ENCODE measurements at places on chromosomes 16 and 17.

GRCh38 chr16:85642762-85643358 is 29.7 kb downstream of the GSE1 start:
- peak; percentile 90 for DNase-seq

DNA sequence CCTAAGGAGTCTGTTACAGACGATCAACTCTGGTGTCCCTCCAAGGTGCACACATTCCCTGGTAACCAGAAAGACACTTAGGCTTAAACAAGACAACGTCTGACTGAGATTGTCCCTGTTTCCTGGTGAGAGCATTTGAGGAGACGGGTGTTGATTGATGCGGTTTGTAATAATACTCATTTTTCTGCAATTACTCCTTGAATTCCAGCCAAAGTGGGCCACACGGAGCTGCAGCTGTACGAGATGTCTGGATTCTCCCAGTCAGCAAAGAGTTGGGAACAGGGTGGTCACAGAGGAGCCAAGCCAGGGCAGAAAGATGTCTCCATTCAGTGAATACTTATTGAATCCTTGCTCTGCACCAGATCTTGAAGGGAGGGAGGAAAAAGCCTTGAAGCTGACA is 30.9 kb upstream of the CES5A start:
- no peak for DNase-seq

- DNase-seq: no peak
These were observed at the start of gene TMEM100 for GRCh38 chr17:55722742-55723487. Gene TMEM100, minus strand, starts transcription at chr17:55722864. Its CDS starts 1,794 bp downstream, at chr17:55721070.

DNA sequence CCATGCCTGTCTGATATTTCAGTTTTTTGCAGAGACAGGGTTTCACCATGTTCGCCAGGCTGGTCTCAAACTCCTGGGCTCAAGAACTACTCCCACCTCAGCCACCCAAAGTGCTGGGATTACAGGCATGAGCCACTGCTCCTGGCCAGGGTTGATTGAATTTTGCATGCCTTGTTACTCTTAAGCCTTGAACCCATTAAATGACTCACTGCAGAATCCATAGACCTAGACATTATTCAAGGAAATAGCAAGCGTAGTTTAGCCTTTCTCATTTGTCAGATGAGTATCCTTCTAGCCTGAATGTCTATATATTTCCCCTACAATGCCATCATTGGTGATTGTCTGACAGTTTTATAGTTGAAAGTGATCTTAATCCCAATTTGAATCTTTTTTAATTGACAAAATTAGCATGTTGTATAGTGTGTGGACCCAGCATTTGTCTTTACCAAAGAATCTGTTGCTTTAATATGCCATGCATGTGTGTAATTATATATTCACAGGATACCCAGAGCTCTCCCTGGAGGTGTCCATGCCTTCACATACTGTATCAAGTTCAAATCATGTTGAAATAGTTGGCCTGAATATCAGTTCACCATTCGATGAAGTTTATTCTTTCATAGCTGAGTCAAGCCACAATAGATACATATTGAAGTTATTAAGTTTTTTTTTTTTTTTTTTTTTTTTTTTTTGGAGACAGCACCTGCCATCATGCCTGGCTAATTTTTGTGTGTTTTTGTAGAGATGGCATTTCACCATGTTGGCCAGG is 321.0 kb downstream of the CPPED1 start:
- no peak for DNase-seq

DNA sequence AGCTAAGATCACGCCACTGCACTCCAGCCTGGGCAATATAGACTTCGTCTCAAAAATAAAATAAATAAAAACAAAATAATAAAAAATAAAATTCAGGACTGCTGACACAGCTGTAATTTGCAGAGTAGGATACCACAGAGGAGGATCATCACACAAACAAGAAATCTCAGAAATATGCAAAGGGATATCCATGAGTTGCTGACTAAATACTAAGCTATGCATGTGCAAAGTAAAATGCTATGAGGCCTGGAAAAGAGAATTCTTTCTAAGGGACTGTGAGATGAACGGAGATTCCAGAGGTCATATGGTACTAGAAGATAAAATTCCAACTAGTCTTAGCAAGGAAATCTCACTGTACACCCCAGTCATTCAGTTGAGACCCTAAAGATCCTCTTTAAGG is 74.8 kb downstream of the SLC39A11 start:
- DNase-seq: no peak

- no peak for DNase-seq
These were observed 11.6 kb upstream of the GOSR2 start for GRCh38 chr17:46911311-46911710.

- DNase-seq: peak; percentile 58
These were observed at the start of gene ABAT for GRCh38 chr16:8674413-8675022. Gene ABAT, plus strand, starts transcription at chr16:8674617. Its CDS starts 61,123 bp downstream, at chr16:8735740.

GRCh38 chr17:50963139-50963538 is 97.0 kb upstream of the TOB1 start:
- no peak for DNase-seq

- no peak for DNase-seq
These were observed 43.7 kb downstream of the PPL start for GRCh38 chr16:4893103-4893862.

DNA sequence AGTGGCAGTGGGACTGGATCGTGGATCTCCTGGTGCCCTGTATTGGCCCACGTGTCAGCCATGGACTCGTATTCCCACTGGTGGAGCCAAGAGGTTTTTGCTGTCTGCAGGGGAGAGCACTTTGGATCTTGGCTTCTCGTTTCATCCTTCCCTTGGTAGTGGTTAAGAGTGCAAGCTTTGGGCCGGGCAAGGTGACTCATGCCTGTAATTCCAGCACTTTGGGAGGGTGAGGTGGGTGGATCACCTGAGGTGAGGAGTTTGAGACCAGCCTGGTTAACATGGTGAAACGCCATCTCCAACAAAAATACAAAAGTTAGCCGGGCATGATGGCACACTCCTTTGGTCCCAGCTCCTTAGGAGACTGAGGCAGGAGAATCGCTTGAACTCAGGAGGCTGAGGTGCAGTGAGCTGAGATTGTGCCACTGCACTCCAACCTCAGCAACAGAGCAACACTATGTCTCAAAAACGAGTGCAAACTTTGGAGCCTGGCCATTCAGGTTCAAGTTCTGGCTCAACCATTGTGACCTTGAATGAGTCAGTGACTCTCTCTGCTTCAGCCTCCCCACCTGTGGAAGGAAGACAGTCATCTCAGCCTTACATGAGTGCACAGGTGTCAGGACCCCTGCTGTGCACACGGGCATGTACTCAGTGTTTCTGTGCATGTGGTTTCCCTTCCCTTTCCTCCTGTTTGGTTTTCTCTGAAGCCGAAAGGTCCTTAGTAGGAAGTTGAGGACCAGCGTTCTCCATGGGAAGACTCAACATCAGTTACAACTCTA is 57.4 kb downstream of the PLCG2 start:
- DNase-seq: no peak

DNA sequence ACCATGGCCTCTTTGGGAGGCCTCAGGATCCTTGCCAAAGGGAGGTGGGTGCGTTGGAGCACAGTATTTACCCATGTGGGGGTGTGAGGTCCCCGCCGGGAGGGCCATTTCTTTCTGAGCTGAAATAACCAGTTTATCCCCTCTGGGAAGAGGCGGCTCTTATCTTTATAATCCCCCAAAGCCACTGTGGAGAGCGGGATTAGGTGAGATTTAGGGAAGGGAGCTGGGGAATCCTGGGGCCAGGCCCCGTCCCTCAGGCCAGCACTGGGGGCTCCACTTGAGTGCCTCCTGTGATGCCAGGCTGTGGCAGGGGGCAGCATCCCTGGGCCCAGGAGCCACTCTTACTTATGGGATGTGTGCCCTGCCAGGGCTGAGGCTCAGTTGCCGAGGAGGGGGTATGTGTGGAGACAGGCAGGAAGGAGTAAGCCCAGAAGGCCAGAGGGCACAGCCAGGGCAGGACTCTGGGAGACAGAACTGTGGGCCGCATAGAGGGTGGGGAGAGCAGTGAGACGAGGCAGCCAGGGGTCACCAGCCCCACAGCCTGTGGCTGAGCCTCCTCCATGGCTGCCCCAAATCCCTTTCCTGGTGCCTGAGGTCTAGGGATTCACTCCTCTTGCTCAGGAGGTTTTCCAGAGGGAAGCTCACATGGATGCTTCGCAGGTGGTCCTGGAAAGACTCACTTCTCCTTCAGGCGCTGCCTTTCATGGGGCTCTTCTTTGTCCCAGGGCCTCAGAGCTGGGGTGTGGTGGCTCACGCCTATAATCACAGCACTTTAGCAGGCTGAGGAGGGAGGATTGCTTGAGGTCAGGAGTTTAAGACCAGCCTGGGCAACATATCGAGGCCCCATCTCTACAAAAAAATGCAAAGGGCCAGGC is 25.0 kb downstream of the TMEM94 start:
- no peak for DNase-seq

GRCh38 chr16:52470585-52470984 is 76.4 kb downstream of the TOX3 start:
- DNase-seq: peak; percentile 34

DNA sequence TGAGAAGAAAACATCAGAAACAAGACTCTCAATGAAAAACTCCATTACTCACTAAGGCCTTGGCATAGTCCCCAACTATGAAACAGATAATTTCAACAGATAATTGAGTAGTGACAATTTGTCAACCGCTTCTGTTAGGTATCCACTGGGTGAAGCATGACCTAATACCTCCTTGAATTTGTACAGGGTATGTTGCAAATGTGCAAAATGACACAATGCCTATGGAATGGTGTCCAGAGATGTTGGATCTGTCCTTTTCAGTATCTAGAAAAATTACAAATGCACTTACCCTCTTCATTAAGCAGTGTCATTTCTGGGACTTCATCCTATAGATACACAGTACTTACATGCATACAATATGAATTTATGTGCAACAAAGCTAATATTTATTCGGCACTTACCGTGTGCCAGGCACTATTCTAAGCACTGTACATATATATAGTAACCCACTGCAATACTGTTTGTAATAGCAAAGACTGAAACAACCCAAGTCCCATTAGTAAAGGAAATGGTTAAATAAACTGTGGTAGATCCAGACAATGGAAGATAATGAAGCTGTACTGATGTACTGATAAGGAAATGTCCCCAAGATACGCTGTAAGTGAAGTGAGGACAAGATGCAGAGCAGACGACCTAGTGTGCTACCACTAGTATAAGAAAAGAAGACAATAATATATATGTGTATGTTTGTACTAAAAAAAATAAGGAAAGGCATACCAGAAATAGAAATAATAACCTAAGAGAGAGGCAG is 21.4 kb upstream of the SLC6A4 start:
- no peak for DNase-seq

GRCh38 chr17:64205804-64206203 is 57.3 kb downstream of the TEX2 start:
- no peak for DNase-seq

GRCh38 chr16:87395181-87395842 is 3.2 kb downstream of the MAP1LC3B start:
- DNase-seq: no peak

DNA sequence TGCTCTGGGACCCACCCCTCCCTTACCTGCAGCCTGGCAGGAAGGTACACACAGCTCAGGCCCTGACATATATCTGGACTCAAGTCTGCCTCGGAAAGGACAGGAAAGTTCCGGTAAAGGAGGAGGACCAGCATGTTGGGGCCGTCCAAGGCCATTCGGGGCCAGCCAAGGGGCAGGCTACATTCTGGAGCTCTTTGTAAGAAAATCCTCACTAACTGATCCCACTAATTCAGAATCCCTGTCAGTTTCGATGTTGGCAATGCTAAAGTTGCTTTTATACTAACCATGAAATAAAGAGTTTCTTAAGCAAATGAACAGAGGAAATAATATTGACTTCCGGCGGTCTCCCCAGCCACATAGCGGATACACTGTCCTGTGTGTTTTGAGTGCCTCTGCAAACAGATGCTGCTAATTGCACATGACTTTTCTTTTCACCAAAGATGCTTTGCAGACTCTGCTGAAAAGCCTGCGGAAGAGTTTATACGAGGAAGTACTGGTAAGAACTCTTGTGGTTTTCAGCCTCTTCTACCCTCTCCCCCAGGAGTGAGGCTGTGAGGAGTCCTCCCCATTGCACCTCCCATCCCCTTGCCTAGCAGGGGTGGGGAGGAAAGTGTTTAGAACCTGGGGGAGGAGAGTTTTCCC is 54.8 kb downstream of the PLXDC1 start:
- DNase-seq: no peak

DNA sequence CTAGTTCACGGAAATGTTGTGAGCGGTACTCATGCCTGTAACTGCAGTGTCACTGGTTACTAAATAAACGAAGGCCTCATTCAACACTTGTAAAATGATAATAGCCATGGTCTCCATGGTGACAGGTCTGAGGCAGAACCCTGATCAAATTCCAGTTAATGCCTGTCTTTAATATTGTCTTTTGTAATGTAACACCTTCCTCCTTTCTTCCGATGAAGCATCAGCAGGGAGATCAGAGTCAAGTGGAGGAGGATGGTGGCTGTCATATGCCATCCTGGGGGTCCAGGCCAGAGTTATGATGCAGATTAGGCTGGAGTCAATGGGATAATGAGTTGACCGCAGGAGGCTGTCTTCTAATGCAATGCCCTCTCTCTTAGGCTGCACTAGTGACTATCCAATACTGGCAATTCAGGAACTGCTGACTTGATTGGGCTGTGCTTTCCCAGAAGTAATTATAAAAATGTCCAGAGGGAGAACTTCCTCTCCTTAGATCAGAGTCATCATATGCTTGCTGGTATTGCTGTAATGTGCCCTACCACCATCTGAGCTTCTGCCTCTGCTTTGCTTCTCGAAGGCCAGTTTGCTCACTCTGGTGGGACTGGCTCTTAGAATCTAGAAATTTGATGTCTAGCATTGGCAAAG is 419.1 kb downstream of the CA10 start:
- peak; percentile 86 for DNase-seq

- no peak for DNase-seq
These were observed 31.6 kb downstream of the SERPINF1 start for GRCh38 chr17:1793447-1793806.

DNA sequence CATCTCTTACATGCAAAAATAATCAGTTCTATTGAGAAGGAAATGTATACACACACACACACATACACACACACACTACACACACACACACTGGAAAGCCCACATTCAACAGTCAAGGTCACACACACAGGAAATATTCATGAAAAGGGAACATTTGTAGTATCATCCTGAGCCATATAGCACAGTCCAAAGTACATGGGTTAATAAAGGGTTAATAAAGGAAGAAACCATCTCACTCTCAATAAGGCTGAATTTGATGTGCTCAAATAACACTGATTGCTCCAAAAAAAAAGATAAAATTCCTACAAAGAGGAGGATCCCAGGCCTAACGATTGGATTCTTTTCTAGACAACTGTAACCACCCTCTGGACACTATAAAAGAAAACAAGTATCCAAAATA is 164.7 kb downstream of the SLC39A11 start:
- no peak for DNase-seq

DNA sequence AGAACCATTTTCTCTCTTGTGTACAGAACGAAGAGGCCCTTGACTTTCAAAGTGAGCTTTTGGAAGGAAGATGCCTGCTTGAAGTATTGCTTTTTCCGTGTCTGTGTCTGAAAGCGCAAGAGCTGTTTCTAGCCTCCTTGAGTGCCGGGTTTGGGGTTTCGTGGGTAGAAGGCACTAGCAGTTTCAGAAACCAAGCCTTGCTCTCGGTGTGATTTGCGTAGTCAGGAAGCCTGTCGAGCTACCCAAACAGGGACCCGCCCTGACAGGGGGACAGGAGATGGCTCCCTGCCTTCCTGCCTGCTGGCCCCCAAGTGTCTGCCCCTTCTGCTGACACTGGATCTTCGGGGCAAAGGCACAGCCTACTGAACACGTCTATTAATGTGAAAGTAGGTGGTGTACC is 322.0 kb downstream of the MAF start:
- no peak for DNase-seq

GRCh38 chr16:82580298-82580890 is 46.4 kb upstream of the CDH13 start:
- DNase-seq: peak; percentile 36

GRCh38 chr17:56424543-56425044 is 168.9 kb upstream of the NOG start:
- no peak for DNase-seq

Measured in NCI-H1092 (cell line).